Fibroblast of skin of back (primary cell): ENCODE measurements at places on chromosomes 1 and 21.

DNA sequence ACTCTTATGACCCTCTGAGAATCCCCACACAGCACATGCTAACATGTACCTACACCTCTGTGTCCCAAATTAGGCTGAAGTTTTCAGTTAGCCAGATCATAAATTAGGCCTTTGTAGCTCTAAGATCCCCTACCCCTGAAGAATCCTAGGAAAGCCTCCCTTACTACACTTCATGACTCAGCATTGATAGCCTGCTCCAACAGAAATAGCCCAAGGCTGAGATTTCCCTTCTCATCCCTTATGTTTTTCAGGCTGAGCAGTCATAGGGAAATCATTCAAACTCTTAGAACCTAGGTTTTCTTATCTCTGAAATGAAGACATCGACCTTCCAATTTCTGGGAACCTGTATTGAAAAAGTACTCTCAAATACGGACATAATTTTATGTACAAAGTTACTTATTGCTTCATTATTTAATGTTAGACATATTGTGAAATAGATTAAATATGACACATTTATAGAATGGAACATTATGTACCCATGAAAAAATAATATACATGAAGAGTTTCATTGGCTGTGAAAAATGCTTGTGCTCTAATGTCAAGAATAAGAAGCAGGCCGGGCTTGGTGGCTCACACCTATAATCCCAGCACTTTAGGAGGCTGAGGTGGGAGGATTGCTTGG, 122.4 kb upstream of the UBE2U start:
- peak; percentile 76 for DNase-seq

DNA sequence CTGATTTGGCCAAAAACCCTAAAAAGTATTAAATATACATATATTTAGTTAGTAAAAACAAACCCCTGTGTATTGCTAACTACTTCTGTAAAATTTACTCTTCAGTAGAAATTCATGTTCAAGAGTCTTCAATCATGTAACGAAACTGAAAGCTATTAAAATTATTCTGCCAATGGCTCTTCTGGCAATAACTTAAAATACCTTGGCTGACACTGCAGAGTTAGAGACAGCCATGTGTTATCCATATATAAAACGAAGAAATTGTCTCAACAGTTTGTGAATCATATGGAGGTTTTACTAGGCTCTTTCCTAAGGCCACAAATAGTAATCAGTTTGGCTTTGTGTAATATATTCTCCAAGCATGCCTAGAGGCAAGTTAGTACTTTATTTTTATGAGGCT, 357.2 kb downstream of the COL11A1 start:
- no peak for DNase-seq

- no peak for DNase-seq
Measured at GRCh38 chr21:31894457-31894856, 21.6 kb downstream of the HUNK start.

DNA sequence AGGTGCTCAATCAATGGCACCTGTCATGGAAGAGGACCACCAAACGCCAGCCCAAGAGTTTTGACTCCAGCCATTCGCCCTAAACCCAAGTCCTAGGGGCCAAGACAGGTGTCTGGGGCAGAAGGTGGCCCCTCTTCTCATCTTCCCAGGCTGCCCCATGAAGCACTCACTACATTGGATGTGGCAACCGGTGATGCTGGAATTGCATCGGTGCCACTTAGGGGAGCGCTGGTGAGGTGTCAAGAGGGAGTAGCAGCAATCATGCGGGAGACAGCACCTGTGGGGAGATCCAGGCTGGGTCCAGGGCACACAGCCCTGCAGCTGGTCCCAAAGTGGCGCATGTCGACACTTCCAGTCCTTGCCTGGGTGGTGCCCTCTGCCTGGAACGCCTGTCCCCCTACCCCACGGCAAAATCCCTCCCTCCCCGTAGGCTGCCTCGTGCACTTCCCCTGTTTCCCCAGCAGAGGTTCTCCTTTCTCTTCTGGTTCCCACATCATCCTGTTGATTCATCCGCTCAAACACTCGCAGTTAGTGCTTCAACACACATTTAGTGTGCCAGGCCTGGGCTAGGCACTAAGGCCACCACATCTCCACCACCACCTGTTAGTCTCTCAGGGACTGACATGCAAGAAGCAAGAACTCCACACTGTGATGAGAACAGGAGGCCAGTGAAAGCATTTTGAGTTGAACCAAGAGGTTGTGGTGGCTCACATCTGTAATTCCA, 18.5 kb downstream of the PLA2G2D start:
- DNase-seq = peak; percentile 47

DNA sequence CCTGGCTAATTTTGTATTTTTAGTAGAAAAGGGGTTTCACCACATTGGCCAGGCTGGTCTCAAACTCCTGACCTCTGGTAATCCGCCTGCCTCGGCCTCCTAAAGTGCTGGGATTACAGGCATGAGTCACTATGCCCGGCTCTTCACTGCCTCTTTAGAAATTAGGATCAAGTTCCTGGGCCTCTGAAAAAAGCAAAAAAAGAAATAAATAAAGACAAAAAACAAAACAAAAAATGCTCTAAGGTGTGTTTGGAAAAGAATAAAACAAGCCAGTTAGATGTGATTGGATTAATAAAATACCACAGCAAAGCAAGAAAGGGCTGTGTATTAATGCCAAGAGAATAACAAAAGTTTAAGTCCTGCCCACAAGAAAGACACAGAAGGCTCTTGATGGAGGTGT, 4.2 kb upstream of the ABCB10 start:
- DNase-seq = no peak

DNA sequence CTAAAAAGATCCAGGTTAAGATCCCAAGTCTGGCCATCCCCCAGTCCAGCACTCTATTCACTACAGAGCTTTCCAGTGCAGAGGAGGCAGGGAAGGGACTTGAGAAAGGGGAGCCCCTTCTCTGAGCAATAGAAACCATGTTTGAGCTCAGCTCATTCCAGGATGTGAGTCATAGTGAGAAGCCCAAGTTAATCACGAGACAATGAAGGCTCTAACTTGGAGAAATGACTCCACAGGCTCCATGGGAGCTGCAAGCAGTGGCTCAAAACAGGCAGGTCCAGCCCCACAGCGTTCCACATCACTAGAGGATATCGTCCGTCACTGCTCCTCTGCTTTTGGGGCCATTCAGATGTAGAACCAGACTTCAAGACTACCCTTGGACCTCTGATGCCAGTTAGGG, 59.1 kb downstream of the CAMK2N1 start:
- peak; percentile 93 for DNase-seq

DNA sequence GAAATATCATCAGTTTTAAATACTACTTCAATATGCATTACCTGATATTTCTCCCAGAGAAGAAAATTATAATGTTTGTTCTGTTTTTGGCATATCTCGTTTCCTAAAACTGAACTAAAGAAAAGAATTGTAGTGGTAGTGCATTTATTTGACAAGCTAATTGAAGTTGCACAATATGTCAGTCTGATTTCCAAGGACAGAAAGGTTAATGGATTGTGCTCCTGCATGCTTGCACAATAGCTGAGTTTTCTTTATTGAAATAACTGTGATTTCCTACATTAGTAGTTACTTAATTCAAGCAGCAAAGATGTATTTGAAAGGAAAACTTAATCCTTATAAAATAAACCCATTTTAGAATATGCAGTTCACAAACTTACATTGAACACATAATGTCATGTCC, 2047.7 kb downstream of the NCAM2 start:
- no peak for DNase-seq

DNA sequence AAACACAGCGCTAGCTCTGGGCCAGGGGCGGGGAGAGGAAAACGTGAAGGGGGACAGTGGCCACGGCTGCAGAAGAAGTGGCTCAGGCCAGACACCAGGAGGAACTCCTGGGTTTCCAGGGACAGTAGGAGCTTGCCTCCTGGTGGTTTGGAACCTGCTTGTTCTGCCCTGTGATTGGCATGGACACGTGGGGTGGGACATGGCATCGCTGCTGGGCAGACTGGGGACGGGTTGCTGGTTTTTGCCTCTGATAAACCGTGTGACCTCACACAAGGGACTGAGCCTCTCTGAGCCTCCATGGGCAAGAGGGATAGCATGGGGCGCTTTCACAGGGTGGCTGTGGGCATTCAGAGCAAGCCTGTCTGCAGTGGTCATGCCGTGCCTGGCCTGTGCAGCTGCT, 7.5 kb upstream of the PLCH2 start:
- no peak for DNase-seq

DNA sequence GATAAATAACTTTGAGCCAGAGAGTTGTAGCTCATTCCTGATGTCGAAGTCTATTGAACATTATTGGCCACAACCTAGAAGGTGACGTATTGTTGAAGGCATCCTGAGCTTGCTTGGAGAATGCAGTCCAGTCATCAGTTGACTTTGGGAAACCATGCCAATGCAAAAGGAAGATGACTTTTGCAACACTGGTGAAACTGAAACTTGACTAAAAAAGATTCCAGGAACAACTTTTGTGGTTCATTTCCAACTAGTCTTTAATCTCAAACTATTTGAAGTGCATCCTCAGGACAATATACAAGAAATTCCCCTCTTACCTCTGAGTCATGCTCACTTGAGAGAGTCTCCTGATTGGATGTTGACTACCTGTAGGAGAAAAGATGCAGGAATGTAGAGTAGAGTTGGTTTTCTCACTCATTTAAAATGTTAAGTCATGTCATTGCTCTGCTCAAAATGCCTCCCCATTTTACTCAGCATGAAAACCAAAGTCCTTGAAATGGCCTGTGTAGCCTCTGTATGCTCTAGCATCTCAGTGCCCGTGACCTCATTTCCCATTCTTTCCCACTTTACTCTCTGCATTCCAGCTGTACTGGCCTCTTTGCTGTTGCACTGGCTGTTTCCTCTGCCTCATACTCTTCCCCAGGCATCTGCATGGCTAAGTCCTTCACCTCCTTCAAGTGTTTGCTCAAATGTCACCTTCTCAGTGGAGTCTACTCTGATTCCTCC, 24.4 kb upstream of the LEPR start:
- DNase-seq = peak; percentile 55

- peak; percentile 76 for DNase-seq
Measured at GRCh38 chr1:38029685-38030511, 16.7 kb downstream of the POU3F1 start.

DNA sequence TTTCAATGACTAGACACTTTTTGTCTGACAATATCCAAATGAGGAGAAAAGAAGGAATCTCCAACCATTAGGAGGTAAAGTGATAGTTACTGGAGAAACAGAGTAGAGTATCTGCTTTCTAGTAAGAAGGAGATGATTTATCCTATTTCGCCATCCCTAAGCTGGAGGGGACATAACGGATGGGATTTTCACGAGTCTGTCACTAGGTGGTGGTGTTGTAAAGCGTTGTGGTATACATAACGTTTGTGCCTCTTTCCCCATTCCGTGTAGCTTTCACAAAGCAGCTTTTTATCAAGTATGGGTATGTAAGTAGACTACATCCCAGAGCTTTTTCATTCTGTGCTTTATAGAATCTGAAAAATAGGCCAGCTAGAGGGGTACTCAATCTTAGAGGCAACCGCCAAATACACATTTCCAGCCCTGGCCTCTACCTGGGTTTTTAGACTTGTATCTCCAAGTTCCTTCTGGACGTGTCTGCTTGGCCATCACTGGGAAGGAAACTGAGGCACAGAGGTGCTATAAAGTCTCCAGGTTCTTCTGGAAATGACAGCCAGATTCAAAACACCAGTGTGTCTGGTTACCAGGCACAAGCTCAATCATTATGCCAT, 33.3 kb upstream of the FAM3B start:
- peak; percentile 75 for DNase-seq

DNA sequence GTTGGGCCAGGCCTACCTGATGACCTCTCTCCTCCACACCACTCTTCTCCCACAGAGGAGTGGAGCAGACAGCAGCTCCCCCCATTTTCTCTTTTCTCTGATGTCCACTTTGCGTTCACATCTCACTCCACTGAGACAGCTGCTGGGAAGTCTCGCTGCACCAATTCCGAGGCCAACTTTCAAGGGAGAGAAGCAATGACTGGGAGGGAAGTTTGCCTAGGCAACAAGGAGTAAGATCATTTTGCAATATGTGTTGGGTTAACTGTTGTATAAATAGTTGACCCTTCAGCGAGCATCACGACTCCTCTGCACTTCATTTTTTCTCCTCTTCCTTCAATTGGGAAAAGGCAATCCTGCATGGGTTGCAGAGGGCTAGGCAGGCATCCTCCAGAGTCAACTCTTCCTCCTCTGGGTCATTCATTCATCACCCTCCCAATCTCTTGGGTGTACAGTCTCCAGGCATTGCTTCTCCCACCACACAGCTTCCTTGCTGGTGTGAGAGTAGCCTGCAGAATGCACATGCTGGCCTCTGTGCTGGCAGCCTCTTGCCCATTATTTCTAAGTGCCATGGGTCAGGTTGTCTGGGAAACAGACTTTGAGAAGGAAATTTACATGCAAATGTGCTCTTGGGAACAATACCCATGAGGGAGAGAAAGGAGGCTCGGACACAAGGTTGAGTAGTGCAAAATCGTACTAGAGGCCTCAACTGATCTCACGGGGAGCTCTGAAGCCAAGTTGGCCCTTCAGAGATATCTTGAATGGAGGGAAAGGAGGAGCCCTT, 75.8 kb upstream of the BCAR3 start:
- DNase-seq = no peak

GRCh38 chr1:17167041-17167785, 37.7 kb upstream of the PADI1 start:
- DNase-seq = peak; percentile 30

- DNase-seq = no peak
Measured at GRCh38 chr1:152761609-152762213, 3.9 kb downstream of the KPRP start.

- DNase-seq = no peak
Measured at GRCh38 chr1:113763661-113764060, 4.4 kb upstream of the PHTF1 start.

GRCh38 chr1:61100578-61100977, 18.2 kb downstream of the NFIA start:
- no peak for DNase-seq

GRCh38 chr1:60769082-60769481, 313.3 kb upstream of the NFIA start:
- no peak for DNase-seq

DNA sequence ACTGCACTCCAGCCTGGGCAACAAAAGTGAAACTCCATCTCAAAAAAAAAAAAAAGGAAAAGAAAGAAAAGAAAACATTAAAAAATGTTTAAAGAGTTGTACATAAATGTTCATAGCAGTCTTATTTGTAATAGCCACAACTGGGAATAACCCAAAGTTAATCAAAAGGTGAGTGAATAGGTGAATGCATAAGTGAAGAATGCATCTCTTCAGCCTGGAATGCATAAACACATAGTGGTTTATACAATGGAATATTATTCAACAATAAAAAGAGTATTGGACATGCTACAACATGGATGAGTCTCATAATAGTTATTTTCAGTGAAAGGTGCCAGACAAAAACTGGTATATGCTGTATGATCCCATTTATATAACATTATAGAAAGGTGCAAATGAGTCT, 18.1 kb downstream of the LDLRAD1 start:
- no peak for DNase-seq

GRCh38 chr1:39631361-39632322, 7.8 kb downstream of the HEYL start:
- DNase-seq = no peak

DNA sequence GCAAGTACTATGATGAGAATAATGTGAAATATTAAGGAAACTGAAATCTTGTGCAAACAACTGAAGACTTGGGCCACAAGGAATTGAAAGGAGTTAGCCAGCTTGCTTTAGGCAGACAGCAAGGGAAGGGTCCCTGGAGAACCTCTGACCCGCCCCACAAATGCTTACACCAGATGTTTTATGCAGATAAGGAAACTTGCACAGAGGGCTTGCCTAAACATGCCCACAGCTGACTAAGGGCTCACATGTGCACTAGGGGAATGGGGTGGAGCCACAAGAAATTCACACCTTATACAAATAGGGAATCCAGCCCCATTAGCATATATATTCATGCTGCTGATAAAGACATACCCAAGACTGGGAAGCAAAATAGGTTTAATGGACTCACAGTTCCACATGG, 86.1 kb upstream of the CYYR1 start:
- DNase-seq = peak; percentile 6
